ENCODE measurements at places on chromosomes 6 and 20.

- DNase-seq = no peak
These were observed 6.1 kb downstream of the MANBAL start for GRCh38 chr20:37295595-37295994.

DNA sequence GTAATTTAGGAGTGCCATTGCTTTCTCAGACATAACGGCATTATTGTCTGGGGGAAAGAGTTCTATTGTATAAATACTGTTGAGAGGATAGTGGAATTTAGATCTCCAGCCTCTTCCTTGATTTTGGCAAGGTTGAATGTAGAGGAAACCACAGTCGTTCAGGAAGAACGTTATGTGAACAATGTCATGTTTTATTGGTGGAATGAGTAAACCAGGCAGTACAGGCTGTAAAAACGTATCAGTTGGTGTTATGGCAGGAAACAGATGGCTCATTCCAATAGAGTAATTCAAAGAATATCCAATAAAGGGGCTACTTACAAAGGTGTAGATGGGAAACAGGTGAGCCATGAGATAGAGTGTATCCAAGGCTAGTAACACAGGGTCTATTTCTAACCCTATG, 123.6 kb upstream of the SLC35B3 start:
- DNase-seq = no peak

- no peak for DNase-seq
These were observed 48.7 kb upstream of the SRSF6 start for GRCh38 chr20:43408848-43409576.

GRCh38 chr20:4688305-4688704, 33.4 kb upstream of the PRND start:
- no peak for DNase-seq

DNA sequence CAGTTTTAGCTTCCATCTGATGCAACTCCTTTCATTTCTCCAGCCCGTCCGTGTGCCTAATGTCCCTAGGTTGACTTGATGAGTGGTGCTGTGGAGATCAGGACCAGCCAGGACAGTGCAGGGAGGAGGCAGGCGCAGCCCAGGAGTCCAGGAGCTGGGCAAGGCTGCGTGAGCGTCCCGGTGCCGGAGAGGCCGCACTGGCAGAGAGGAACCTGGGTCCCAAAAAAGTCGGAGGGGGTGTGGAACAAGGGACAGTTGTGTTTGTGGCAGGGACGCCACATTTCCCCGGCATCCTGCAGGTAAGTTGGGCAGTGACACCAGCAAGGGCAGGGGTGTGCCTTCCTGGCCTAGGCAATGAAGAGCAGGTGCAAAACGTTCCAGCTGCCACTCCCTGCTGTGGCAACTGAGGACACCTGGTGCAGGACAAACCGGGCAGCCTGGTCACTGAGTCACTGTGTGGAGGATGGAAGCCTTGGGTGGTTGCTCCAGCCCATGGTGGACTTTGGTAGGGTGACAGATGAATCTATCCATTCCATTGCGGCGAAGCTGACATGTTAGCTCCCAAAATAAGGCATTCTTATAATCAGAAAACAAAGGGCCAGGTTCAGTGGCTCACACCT, 53.2 kb downstream of the RAMACL start:
- DNase-seq = no peak

Data from stimulated activated CD8-positive, alpha-beta memory T cell treated with anti-CD3 and anti-CD28 coated beads, Interleukin-15, amount 100 ng/mL, for 4 hours (primary cell).